ENCODE measurements at places on chromosomes 6 and 20.

GRCh38 chr6:131999545-132000146 lies 48.5 kb upstream of the CCN2 start:
- no peak for DNase-seq

DNA sequence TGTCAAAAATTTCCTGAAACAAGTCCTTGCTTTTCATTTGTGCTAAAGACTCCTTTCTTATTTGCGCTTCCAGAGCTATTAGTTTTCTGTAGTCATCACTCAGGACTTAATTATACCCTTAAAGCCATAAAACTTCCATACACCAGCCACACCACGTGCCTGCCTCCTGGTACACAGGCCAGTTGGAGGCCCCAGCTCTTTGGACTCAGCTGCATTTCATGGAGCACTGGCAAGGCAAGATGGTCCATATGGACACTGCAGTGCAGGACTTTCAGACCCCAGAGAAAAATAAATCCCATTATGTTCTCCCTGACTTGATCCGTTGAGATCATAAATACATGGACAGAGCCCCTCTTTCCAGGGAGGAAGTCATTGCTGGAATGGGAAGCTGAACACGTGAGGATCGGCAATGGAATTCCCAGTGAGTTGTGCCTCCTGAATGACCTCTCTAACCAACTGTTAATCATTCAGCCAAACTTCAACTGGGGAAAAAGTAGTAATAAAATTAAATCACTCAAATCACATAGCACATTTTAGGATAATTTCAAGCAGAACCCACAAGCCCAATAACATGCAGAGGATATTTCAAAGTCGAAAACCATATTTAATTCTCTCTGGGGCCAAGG lies 173.1 kb downstream of the HACE1 start:
- DNase-seq: no peak

DNA sequence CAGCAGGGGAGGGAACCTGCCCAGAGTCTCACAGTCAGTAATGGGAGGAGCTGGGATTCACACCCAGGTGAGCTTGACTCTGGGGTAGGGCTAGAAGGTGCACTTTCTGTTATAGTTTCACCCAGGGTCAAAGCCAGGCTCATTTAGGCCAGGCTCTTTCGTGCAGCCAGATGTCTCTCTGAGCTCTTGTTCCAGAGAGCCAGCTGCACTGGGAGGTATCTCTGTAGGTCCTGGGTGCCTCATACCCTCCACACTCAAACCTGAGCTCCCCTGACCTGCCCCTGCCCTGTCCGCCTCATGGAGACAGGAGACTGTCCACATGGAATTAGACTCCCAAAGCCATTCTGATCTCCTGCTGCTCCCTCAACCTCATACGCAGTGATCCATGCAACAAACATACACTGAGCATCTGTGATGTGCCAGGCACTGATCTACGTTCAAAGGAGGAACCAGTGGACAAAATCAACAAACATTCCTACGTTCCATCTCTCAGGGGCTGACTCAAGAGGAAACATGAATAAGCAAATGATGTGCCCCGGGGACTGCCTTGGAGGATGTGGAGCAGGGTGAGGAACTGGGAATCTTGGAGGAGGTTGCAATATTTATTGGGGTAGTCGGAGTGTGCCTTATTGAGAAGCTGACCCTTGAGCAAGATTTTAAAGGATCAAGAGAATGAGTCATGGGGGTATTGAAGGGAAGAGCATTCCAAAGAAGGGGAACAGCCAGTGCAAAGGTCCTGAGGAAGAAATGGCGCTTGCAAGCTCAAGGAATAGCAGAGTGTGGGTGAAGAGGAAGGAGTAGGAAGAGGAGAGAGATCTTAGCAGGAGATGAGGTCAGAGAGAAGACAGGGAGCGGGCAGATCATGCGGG lies 71.3 kb upstream of the TOX2 start:
- DNase-seq: no peak

DNA sequence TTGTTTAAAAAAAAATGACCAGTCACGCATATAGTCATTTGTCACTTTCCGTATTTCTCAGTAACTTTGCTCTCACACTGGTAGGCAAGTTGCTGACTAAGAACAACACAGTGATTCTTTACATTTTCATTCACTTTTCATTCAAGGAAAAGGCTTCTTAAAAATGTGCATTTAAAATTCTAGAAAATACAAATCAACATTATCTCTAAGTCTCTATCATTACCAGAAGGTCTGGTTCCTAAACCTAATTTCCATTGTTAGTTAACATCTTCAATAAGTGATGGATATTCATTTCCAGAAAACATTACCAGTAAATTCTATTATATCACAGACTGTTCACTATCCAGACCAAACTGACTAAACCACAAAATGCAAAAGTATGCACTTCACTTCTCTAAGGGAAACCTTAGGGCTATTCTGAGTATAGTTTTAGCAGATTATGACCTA lies 115.3 kb downstream of the AHI1 start:
- no peak for DNase-seq

DNA sequence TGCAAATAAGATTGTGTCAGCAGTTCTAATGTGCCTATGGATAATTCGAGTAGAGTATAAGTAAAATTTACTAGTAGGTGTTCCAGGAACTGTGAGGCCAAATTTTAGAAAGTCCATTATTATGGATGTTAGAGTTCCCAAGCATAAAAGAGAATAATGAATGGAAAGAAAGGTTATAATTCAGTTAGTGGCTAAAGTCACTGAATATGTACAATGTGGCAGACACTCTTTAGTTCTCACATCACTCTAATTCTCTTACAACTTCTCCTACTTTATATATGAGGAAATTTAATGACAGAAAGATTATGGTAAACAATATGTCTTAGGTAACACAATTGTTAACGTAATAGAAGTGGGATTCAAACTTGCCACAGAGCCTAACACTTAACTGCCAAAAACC lies 75.3 kb downstream of the EYS start:
- no peak for DNase-seq

GRCh38 chr6:169172946-169173345 lies 80.7 kb downstream of the THBS2 start:
- no peak for DNase-seq

GRCh38 chr20:59363101-59363500 lies 62.7 kb downstream of the EDN3 start:
- DNase-seq: no peak

DNA sequence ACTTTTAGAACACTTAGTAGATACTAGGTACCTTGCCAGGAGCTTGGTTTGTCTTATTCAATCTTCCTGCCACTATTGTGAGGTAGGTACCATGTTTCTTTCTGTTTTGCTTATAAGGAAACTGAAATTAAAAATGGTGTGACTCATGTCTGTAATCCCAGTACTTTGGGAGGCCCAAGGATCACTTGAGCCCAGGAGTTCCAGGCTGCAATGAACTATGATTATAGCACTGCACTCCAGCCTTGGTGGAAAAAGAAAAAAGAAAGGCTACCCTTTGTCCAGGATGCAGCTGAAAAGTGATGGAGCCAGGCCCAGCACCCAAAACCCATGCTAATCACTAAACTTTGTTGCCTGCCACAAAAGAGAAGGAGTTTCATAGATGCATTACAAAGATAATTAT lies 34.1 kb upstream of the LAMA4 start:
- no peak for DNase-seq

GRCh38 chr6:34585512-34586061 lies 29.5 kb upstream of the SPDEF start:
- no peak for DNase-seq

GRCh38 chr6:148973538-148974208 lies 226.8 kb downstream of the UST start:
- no peak for DNase-seq

GRCh38 chr6:6714118-6714897 lies 125.8 kb downstream of the LY86 start:
- DNase-seq: no peak

All from activated CD4-positive, alpha-beta T cell treated with anti-CD3 and anti-CD28 coated beads for 48 hours (primary cell).